Activated CD8-positive, alpha-beta T cell treated with anti-CD3 and anti-CD28 coated beads for 36 hours (primary cell): ENCODE measurements at places on chromosomes 12 and 14. TPM values are rescaled to one million over a fixed set of nuclear protein-coding genes. Genes with fewer than 3 reads are reported as not detected.

Gene SERPINA5
- total RNA-seq = not detected

Gene CFAP73
- 1.7 TPM for total RNA-seq

Gene ANKS1B
- total RNA-seq = 0.54 TPM

Gene NELL2
- total RNA-seq = 106 TPM

Gene OS9
- total RNA-seq = 56.3 TPM

Gene MGP
- total RNA-seq = not detected

Gene BDKRB2
- not detected for total RNA-seq

Gene CD69
- total RNA-seq = 174 TPM

Gene ATP6V1D
- 18.8 TPM for total RNA-seq

Gene HIP1R
- 22.8 TPM for total RNA-seq

Gene RTN1
- total RNA-seq = not detected

Gene RPS6KL1
- 4.1 TPM for total RNA-seq

Gene MAP1LC3B2
- total RNA-seq = 1.9 TPM

Gene NPAS3
- total RNA-seq = not detected

- no peak for DNase-seq
Measured at GRCh38 chr12:64097366-64098105, 124.6 kb downstream of the KICS2 start.

DNA sequence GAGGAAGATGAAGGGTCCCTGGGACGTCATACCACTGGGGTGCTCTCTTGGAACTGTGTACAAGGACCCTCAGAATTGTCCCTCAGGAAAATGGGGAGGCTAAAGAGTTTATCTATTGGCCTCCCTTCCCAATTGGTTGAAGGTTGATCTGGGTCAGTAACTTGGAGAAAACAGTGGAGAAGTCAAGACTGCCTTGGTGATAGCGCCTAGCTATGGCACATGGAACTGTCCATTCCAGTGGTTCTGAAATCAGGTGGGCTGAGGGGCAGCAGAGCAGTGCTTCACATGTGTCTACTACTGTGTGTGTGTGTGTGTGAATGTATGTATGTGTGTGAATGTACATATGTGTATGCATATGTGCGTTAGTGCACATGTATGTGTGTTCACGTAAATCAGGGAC, 316.1 kb downstream of the AACS start:
- DNase-seq = no peak

DNA sequence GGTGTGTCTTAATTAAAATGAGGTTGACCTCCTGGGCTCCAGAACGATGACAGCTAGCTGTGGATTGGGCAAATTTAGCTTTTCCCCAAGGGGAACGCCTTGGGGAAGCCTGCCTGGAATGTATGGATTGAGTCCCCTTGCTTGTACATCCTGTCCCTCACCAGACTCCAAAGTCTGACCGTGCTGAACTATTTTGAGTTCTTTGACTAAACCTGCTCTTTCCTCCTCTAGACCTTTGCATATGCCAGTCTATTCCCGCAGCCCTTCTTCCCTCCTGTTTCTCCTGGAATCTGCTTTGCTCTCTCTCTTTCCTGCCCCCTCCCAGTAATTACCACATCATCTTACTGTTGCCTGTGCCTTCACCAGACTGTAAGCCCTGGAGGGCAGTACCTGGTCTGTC, 11.5 kb upstream of the KDM2B start:
- no peak for DNase-seq

DNA sequence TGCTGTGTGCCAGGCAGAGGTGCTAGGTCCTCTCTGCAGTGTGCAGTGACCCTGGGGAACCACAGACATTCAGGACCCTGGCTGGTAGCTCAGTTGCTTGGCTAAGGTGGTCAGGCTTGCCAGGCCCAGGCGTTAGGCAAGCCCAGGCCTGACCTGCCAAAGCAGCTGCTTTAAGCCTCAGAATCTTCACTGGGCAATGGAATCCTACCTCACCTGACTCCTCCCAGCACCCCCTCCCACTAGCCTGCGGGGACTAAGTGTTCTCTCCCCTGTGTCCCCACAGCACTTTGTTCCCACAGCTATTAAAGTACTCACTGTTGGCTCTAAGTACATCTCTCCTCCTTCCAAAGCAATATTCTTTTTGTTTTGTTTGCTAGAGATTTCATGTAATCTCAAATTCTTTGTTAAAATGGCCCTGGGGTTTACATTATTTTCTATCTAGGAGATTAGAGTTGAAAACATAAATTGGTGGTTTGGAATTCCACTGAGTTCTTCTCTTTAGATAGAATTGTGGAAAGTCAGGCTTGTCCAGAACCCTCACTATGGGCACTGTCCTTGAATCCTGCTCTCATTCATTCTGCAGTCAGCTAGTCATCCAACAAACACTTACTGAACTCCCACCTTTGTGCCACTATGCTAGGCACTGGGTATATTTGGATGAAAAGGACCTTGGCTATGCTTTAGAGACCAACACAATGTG, 44.4 kb downstream of the DGLUCY start:
- no peak for DNase-seq

DNA sequence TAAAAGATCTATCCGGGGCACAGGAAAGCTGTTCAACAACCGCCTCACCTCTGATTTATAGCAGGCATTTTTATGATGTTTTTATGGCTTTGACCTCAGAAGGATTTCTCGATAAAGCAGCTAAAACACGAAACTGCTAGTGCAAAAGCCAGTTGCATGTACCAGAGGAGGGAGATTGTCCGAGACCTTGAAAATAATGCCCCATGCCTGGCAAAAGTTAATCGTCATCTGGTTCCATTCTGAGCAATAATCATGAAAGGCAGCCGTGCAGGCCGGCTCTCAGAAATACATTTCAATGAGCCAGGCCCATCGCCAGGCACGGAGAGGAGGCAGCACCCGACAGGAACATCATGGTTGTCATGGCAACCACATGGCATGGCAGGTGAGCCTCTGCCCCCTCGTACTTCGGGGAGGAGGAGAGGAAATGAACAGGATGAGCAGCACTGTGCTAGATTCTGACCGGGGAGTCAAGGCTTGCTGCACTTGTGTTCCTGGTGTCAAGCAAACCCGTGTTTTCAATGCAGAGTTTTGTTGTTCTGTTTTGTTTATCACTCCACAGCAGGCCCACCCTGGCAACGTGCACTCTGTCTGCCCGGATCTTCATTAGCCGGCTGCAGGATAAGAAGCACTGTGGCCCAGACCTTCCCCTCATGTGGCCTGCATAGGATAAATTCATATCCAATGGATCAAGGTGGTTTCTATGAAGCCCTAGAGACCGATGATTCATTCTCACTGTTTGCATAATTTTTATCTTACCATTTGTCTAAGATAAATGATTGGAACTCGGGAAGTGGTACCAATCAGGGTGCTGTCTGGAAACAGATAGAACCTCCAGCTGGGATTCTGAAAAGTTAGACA, 160.2 kb downstream of the RIMBP2 start:
- DNase-seq = no peak

- no peak for DNase-seq
Measured at GRCh38 chr12:59079472-59079871, 159.2 kb upstream of the LRIG3 start.

DNA sequence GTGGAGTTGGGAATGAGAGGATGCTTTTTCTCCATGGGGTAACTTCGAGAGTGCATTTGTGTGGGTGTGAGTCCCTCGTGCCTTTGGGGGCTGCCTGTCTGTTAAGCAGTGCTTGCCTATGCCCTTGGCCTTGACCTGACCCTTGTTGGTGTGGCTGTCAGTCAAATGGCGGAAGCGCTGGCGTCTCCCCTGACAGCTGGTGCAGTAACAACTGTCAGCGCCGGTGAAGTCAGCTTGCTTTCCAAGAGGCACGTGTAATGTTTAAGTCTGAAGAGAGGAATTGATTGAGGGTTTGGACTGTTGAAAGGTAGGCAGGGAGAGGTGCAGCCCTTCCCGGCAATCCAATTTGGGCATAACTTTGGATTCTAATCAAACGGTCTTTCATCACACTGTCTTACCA, 211.3 kb downstream of the AACS start:
- DNase-seq = no peak

DNA sequence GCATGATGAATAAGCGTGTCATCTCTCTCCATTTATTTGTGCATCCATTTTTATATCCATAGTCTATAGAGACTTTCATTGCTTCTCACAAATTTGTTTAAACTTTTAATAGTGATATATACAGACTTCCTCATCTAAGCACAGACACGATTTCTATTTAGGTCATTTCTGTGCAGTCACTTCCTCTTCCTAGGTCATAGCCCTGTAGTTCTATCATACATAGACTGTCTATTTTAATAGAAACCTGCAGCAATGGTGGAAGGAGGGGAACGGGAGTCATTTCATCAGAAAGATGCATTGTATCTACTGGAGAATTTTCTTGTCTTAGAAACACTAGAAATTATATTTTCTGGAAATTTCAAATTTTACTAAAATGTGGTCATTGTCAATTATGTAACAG, 133.4 kb upstream of the FGD4 start:
- no peak for DNase-seq

DNA sequence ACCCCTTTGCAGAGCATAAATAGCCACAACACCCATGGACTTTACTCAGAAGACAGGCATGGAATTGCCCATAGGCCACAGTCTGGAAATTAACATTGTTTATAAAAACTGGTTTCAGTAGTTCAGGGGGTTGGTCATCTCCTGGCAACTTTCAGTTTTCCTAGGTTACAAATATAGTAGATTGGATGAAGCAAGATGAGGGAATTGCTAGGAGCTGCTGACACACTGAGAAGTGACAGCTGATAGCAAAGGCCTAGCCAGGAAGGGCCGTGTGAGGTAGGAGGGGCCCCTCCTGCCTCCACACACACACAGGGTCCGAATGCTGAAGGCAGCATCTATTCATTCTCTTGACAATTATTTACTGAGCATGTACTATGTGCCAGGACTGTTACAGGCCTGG, 8.3 kb downstream of the GALNT16 start:
- DNase-seq = no peak

- DNase-seq = no peak
Measured at GRCh38 chr12:52200086-52200780, 8.4 kb upstream of the KRT80 start.

DNA sequence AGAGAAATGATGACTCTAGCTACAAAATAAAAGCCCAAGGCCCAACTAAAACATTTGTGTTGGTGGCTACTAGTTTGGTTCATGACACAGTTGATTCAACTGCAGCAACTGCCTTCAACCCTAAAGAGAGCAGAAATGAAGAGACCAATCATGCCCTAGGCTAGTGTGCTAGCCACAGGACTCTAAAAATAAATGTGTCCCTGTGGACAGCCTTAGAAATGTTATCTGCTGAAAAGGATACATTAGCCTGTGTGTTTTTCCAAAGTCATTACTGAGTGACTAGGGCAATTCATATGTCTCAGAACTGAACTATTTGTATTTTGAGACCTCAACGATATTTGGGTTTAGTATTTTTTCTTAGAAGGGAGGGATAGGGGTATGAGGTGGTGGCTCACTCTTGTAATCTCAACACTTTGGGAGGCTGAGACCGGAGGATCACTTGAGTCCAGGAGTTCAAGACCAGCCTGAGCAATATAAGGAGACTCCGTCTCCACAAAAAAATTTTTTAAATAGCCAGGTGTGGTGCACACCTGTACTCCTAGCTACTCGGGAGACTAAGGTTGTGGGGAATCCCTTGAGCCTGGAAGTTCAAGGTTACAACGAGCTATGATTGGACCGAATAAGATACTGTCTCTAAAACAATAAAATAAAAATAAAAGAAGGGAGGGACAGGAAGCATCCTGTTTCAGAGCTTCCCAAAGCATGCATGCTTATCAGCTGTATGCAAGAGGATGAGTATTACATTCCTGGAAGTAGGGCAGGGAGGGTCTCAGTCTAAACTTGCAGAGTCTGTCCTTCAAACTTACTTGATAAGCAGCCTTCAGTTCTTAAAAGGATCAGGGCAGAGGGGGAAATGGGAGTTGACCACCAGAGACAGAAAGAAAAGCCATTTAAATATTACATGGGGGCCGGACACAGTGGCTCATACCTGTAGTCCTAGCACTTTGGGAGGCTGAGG, 29.6 kb upstream of the NAP1L1 start:
- DNase-seq = no peak

GRCh38 chr12:77347017-77347416, 281.6 kb upstream of the E2F7 start:
- DNase-seq = no peak

GRCh38 chr12:105935106-105935505, 203.6 kb downstream of the NUAK1 start:
- no peak for DNase-seq

DNA sequence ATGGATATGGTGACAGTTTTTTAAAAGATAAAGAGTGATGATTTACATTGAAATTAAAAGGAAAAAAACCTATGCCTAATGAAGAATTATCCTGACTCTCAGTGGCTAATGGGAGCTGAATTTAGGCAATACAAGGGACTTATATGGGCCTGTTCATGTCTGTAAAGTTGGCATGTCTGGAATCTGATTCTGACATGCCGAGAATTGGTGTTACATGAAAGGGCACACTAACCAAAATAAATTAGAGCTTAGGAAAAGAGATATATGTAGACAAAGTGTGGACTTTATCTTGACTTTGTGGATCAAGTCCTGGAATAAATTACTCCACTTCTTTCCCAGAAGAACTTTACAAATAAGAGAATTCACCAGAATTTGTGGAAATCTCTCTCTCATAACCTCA, 1.1 kb downstream of the TDG start:
- no peak for DNase-seq

DNA sequence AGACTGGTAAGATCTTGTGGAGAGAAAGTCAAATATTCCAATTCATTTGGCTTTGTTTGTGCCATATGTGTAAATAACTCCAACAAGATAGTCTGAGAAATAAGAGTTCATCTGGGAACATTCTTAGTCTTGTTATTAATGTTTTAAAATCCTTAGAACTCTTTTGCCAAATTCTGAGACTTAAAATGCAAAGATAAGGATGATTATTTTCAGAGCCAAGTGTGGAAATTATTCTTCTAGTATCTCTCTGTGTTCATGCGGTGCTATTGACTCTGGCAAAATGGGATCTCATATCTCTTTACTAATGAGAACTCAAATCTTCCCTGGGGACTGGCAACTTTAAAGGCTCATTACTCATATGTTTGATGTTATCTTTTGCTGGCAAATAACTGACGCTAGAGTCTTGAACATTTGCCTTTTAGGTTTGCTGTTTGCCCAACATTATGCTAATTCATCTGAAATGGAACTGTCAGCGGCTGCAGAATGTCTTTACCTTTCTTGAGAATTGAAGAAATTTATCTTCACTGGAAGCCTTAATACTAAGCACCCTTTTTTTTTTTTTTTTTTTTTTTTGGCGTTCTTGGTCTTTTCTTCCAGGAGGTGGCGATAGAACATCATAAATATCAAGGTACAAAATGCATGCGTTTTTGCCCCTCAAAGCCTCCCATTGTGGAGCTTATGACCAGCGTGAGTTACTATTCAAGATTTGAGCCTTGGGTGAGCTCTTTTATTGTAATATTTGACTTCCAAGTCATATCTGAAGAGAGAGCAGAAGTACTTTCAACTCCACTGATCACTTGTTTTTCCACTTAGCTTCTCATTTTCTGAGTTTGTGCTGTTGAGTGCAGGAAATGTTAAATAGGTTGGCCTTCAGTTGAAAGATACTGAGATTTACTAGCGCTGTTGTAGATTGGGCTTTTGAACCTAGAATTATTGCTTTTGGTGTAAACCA, 86.5 kb downstream of the CAND1 start:
- DNase-seq = peak; percentile 20

- no peak for DNase-seq
Measured at GRCh38 chr14:104003616-104004015, 61.3 kb upstream of the RD3L start.

- DNase-seq = no peak
Measured at GRCh38 chr14:73189651-73190050, 47.7 kb upstream of the PAPLN start.
